ENCODE measurements at places on chromosomes 7 and 10.

GRCh38 chr10:60399328-60399727 is 9.7 kb upstream of the ANK3 start:
- DNase-seq: no peak

GRCh38 chr10:79150444-79150754 is 81.6 kb downstream of the ZMIZ1 start:
- no peak for DNase-seq

DNA sequence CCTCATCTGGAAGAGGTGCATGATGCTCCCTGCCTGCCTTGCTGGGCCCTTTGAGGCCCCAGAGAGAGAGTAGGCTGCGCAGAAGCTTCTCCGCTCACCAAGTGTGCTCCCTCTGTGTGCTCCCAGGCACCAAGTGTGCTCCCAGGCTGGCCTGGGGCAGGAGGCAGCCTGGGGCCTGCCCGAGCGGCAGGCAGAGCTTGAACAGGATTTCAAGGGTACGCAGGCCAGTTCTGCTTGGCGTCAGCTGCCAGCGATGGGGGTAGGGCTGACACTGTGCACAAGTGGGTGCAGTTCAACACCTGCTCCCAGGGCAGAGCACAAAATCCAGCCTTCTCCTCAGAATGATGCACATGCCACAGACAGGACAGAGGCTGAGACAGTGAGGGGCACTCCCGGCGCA is 119.7 kb downstream of the FAM53B start:
- DNase-seq: no peak

GRCh38 chr10:104622175-104622574 is 18.9 kb upstream of the SORCS3 start:
- no peak for DNase-seq

GRCh38 chr7:150738092-150738491 is 874 bp downstream of the GIMAP5 start:
- DNase-seq: no peak

DNA sequence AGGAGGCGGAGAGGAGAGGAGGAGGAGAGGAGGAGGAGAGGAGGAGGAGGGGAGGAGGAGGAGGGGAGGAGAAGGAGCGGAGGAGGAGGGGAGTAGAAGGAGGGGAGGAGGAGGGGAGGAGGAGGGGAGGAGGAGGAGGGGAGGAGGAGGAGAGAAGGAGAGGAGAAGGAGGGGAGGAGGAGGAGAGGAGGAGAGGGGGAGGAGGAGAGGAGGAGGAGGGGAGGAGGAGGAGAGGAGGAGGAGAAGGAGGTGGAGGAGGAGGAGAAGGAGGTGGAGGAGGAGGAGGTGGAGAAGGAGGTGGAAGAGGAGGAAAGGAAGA is 15.5 kb upstream of the CRCP start:
- no peak for DNase-seq

DNA sequence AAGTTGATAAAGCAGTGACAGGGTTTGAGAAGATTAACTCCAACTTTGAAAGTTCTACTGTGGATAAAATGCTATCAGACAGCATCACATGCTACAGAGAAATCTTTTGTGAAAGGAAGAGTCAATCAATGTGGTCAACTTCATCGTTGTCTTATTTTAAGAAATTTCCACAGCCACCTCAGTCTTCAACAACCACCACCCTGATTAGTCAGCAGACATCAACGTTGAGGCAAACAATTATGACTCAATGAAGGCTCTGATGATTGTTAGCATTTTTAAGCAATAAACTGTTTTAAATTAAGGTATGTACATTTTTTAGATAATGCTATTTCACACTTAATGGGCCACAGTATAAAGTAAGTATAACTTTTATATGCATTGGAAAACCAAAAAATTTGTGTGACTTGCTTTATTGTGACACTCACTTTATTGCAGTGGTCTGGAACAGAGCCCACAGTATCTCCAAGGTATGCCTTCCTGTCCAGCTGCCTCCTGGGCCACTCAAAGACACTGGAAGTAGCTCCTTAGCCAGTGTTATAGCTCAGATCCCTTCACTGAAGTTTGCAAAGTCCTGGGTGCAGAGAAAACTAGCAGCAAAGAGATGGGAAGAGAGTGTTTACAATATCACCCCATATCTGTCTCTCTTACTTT is 293.1 kb downstream of the ARHGAP12 start:
- no peak for DNase-seq

GRCh38 chr10:28678687-28679457 is 1.6 kb downstream of the BAMBI start:
- DNase-seq: no peak

DNA sequence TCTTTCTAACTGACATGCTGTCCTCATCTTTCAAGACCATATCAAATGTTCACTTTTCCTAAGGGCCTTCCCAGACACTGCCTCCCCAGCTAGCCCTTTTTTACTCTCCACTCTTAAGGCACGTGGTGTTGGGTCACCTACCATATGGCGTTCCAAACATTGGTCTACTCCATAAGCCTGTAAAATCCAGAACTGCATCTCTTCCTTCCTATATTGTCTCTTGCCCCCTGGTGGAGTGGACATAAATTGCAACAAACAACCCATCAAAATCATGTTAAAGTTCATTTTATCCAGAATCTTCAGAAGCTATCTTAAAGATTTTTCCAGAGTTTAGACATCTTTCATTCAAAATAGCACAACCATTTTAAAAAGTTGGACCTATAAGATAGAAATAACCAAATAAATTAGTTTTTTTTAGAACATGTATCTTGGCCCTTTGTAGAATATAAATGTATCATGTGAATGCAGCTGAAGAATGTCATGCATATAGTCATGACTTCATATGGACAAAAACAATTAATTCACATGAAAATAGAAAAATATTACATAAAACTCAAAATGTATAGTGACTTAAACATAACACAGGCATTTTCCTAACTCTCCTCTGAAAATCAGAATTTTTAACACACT is 180.6 kb upstream of the CHRM2 start:
- DNase-seq: no peak

DNA sequence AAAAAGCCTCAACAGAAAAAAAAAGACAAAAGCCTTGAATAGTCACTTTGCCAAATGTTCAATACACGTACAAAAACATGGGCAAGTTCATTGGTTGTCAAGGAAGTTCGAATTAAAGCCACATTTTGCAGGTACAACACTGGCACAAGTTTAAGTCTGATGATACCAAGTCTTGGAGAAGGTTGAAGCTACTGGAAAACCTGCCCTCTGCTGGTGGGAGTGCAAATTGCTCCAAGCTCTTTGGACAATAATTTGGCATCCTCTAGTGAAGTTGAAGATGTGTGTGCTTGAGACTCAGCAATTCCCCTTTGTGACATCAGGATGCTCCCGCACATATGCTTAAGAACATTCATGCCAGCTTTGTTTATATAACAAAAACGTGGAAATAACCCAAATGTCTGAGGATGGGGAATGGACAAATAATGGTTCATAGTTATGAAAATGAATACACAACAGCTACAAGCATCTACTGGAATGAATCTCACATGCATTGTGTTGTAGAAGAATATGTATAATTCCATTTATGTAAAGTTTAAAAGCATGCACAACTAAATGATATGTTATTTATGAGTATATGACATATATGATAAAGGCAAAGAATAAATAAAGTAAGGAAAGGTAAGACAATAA is 120.0 kb upstream of the PLPP4 start:
- DNase-seq: no peak

GRCh38 chr7:33671531-33672262 is 233.6 kb upstream of the BMPER start:
- DNase-seq: no peak

- DNase-seq: no peak
Observed at GRCh38 chr7:47406801-47407129, 175.1 kb downstream of the TNS3 start.

GRCh38 chr7:100682228-100682741 is 8.7 kb downstream of the GNB2 start:
- no peak for DNase-seq

GRCh38 chr7:47307311-47307710 is 274.6 kb downstream of the TNS3 start:
- DNase-seq: no peak

- no peak for DNase-seq
Observed at GRCh38 chr7:124681946-124682345, 83.6 kb downstream of the GPR37 start.

- DNase-seq: no peak
Observed at GRCh38 chr10:58796824-58797223, 284.2 kb downstream of the BICC1 start.

- DNase-seq: no peak
Observed at GRCh38 chr7:29177963-29178600, 16.5 kb upstream of the CHN2 start.

GRCh38 chr10:6171881-6172695 is 30.6 kb upstream of the PFKFB3 start:
- peak; percentile 86 for DNase-seq

GRCh38 chr10:15795036-15795792 is 65.1 kb downstream of the MINDY3 start:
- DNase-seq: no peak

- DNase-seq: no peak
Observed at GRCh38 chr10:110162741-110163145, 44.7 kb upstream of the MXI1 start.

GRCh38 chr7:51255536-51256208 is 60.9 kb downstream of the COBL start:
- DNase-seq: no peak

GRCh38 chr7:106464651-106465050 is 179.9 kb upstream of the NAMPT start:
- DNase-seq: no peak

DNA sequence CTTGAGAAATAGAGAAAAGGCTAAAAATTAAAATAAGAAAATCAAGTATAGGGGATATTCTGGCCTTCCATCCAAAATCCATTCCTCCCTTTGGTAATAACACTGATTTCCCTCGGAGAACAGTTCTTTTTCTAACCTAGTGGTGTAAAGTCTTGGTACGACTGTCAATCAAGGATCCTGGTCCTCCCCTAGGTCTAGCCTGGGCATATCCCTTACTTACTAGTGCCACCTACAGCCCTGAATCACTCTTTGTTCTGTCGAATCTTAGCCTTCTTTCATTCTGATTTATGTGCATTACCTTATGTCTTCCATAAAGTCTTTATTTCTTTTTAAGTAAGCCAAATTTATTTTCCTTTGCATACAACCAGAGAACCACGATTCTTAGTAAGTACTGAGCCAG is 298.7 kb upstream of the LRRTM3 start:
- no peak for DNase-seq

DNA sequence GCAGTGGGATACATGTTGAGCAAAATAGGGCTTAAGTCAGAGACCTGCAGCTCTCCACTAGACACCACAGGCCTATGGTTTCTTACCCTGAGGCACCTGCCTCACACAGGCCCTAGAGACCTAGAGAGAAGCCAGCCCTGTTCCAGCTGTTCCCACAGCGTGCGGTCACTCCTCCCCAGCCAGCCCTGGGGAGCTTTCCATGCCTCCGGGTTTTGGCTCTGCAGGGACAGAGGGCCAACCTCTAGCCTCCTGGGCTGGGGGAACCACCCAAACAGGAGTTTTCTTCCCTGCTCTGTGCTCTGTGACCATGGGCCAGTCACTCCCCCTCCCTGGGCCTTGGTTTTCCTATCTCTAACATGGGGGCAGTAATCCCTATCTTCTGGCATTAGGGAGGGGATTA is 33.0 kb downstream of the SH2B2 start:
- DNase-seq: no peak

DNA sequence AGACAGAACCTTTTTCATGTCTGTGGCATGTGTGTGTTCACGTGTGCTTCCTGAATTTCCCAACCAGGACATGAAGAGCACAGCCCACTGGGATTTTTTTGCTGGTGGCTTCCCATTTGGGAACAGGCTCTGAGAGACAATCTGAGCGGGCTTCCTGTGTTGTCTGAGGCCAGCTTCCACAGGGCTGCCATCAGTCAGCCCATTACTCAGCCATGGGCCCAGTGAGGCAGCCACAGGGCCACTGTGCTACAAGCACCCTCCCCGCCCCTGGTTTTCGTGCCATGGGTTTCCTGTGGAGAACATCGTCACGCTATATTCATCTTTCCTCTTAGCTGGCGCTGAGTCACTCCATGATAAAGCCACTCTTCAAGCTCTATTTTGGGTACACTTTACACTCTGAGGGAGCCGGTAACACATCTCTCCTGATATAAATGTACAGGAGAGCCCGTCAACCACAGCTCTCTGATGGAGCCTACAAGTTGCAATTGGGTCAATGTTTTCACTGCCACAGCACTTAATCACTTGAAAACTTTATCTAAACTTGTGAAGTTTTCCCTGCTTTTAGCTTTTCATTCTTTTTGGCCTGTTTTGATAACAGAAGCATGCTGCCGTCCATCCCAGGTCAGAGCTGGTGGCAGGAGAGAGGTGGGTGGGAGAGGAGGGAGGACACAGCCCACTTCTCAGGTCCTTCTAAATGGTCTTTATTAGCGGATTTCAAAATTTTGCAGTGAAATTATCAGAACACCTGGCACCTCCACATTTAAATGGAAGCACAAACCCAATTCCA is 96.9 kb downstream of the HIPK2 start:
- DNase-seq: peak; percentile 65

GRCh38 chr7:77644774-77645173 is 51.5 kb upstream of the RSBN1L start:
- no peak for DNase-seq

- DNase-seq: no peak
Observed at GRCh38 chr10:24483701-24484100, 240.0 kb downstream of the ARHGAP21 start.

- DNase-seq: no peak
Observed at GRCh38 chr10:100654782-100655325, 90.5 kb upstream of the PAX2 start.

GRCh38 chr10:43360086-43360485 is 11.3 kb upstream of the FXYD4 start:
- DNase-seq: no peak

DNA sequence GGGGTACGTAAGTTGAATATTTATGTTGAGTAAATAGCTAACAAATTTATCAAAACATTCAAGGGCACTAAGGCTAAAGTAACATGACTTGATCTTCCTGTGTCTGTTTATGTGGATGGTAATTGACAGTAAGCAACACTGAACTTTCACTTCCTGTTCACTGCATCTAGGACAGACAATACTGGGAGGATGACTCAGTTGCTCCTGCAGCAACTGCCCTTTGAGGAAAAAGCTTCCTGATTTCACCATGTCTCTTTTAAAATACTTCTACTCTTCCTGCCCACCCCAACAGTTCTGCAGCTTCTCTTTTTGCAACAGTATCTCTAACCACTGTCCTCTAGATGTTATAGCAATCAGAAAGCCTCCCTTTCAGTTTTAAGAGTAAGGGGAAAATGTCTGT is 76.6 kb upstream of the HGF start:
- no peak for DNase-seq

DNA sequence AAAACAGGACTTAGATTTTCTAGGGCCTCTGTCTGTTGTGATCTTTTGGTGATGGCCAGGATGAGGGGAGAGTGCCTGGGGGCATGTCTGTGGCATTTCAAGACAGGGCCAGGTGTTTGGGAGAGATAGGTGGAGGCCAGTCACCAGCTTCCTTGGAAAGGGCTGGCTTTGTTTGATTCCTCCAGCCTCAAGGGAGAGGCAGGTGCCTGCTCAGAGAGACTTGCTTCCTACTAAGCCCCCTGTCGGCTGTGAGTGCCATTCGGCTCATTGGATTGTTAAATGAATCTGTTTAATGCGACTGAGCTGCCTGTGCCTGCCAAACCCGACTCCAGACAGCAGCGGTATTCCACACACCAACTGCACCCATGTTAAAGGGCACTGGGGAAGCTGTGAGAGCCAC is 304.1 kb upstream of the COBL start:
- DNase-seq: no peak

All from fibroblast of skin of left biceps (primary cell).